Cardiac atrium fibroblast (primary cell): ENCODE measurements at places on chromosomes 2 and 18. TPM values are rescaled to one million over a fixed set of nuclear protein-coding genes. Genes with fewer than 3 reads are reported as not detected.

The KCNK3 gene
- total RNA-seq: under 0.01 TPM in 1 of 2 replicates, not detected in the other

The NAT8 gene
- total RNA-seq: not detected in 2 replicates

The ALK gene
- total RNA-seq: not detected in 2 replicates

The OTOF gene
- 0.81 TPM in 1 of 2 replicates, not detected in the other for total RNA-seq

The DHRS9 gene
- total RNA-seq: 20.2 and 29.2 TPM in 2 replicates

The MREG gene
- 0.97 and 1.1 TPM in 2 replicates for total RNA-seq

The NOSTRIN gene
- 0.16 and 0.18 TPM in 2 replicates for total RNA-seq

The CXCR4 gene
- total RNA-seq: 3.2 and 14.9 TPM in 2 replicates

The POU3F3 gene
- not detected in 2 replicates for total RNA-seq

The SAG gene
- total RNA-seq: not detected in 2 replicates

The IL36A gene
- total RNA-seq: not detected in 2 replicates

The TTR gene
- total RNA-seq: not detected in 2 replicates

The BCL2 gene
- total RNA-seq: 1.8 and 1.9 TPM in 2 replicates

The TOGARAM2 gene
- total RNA-seq: not detected in 2 replicates

The CCDC74B gene
- total RNA-seq: 3.1 and 6.0 TPM in 2 replicates

The CEP192 gene
- 8.3 and 28.9 TPM in 2 replicates for total RNA-seq

The FSHR gene
- total RNA-seq: not detected in 2 replicates

The AQP12B gene
- total RNA-seq: not detected in 2 replicates

The LOXL3 gene
- total RNA-seq: 76.8 and 97.7 TPM in 2 replicates

The ZNF519 gene
- total RNA-seq: under 0.01 and 4.9 TPM in 2 replicates

The ANKRD53 gene
- under 0.01 TPM in 2 replicates for total RNA-seq

The DIPK1C gene
- total RNA-seq: not detected in 2 replicates

The FBLN7 gene
- 1.1 and 10.8 TPM in 2 replicates for total RNA-seq

The LYG1 gene
- not detected in 2 replicates for total RNA-seq

The GCKR gene
- 0.32 TPM in 1 of 2 replicates, not detected in the other for total RNA-seq

The RGPD4 gene
- total RNA-seq: not detected in 2 replicates

The LRRC30 gene
- not detected in 2 replicates for total RNA-seq

The TTC39C gene
- 8.8 and 11.0 TPM in 2 replicates for total RNA-seq

The POMC gene
- 0.18 and 2.8 TPM in 2 replicates for total RNA-seq

The ANKRD30B gene
- not detected in 2 replicates for total RNA-seq

The GPBAR1 gene
- total RNA-seq: not detected in 2 replicates

The SIGLEC15 gene
- total RNA-seq: not detected in 2 replicates

The CDH7 gene
- total RNA-seq: not detected in 2 replicates

The LOXHD1 gene
- not detected in 2 replicates for total RNA-seq
